ENCODE measurements at places on chromosomes 3 and 15.

DNA sequence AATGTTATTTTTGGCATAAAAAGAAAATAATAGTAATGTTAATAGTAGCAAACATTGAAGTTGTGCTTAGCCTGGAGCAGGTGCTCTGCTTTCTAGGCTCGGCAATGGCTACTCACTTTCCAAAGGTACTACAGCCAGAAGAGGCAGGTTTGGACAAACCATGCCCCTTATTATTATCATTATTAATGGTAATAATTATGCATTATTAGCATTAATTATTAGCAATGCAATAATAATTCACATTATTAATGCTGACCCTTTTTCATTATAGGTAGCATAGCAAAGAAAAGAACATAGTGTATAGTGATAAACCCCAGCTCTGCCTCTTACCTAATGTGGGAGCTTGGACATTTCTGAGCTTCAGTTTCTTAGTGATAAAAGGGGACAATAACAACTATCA lies 171.4 kb downstream of the EDEM1 start:
- no peak for DNase-seq

- no peak for DNase-seq
Measured at GRCh38 chr3:127001486-127002194, 18.7 kb downstream of the PLXNA1 start.

DNA sequence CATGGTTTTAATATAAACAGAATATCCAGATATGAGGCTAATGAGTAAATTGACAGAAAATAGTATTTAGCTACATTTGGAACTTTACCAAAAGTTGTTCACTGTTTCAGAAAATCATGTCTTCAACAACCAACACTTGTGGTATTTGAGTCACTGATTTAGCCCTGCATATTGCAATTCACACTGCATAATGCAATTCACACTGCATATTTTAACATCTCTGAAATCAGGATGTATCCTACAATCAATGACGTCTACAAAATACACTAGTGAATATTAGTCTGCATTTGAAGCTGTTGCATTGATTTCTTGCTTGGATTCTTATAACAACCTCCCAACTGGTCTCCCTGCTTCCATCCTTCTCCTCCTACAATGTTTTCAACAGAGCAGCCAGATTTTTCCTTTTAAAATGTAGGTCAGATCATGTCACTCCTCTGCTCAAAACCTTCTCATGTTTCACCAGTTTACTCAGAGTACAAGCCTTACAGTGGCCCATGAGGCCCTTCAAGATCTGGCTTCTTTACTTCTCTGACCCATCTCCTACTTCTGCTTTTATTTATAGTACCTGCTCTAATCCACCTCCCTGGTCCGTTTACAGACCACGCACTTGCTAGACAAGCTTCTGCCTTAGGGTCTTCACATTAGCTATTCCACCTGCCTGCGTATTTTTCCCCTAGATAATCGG lies 11.4 kb upstream of the RAB11A start:
- DNase-seq = no peak

GRCh38 chr15:96818861-96819260 lies 488.4 kb downstream of the NR2F2 start:
- no peak for DNase-seq

- peak; percentile 87 for DNase-seq
Measured at GRCh38 chr3:45659661-45660566, 29.3 kb upstream of the SACM1L start.

DNA sequence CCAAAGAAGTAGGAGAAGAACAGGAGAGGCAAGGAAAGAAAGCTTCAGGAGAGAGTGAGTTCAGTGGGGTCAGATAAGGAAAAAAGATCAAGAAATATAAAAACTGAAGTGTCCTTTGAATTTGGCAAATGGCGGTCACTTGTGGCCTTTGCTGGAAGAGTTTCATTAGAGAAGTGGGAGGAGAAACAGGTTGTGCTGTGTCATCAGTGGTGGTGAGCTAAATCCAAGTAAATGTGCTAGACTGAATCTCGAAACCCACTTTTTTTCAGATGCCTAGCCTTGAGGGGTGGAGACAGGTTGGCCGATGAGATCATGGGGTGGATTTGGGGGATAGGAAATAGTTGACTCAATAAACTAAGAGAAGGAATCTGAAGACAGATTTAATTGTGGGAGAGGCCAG lies 43.7 kb downstream of the CHRD start:
- DNase-seq = no peak

DNA sequence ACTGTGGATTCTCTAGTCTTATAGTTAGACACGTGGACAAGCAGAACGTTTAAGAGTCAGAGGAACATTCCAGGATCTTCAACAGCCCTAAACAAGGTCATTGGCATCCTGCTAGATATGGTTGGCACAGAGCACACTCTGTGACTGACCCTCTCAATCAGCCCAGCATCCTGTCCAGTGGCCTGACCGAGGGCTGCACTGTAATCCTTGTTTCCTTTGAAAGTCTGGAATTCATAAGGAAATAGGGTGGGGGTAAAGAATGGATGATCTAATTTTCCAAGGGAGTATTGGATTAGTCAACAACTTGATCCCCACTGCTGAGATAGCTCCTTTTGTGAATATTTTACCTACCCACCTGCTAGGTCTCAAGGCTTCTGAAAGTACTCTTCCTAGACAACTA lies 94.5 kb upstream of the DLG1 start:
- DNase-seq = no peak

GRCh38 chr3:9015250-9015649 lies 52.0 kb upstream of the RAD18 start:
- no peak for DNase-seq

- DNase-seq = peak; percentile 34
Measured at GRCh38 chr15:35393398-35393797, 152.6 kb downstream of the DPH6 start.

DNA sequence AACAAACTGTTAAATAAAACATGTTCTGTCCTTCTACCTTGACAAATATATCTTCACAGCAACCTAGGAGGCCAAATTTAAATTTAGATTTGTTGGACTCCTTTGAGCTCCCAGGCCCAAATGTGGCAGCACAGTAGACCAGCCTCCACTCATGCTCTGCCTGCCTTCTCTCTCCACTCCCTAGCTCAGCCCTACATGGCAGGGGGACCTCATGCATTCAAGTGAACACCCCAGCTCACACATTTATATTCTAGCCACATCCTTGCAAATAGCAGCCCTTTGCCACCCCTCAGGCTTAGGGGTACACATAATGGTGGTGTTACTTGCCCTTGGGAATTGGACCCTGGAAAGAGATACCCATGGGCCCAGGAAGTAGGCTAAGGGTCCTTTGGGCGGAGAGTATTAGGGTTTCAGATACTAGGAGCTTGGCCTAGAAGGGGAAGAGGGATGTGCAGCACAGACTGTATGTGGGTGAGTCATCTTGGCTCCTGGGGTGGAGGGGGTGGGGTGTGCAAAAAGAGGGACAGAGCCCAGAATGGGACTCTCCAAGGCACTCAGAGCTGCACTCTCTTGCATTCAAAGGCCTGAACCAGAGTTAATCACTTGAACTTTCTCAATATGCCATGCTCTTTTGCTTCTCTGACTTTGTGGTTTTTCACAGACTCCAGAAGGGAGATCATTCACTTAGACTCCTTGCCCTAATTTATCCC lies 268.4 kb upstream of the ROPN1 start:
- DNase-seq = peak; percentile 87

- no peak for DNase-seq
Measured at GRCh38 chr15:26287381-26287780, 424.3 kb upstream of the ATP10A start.

Measured in fibroblast of skin of scalp (primary cell).